Metanephros (tissue), 2 donors: ENCODE measurements at places on chromosomes 6 and 20. TPM values are rescaled to one million over a fixed set of nuclear protein-coding genes. Genes with fewer than 3 reads are reported as not detected.

Gene AIF1
- total RNA-seq: 18.7 TPM

Gene CST2
- total RNA-seq: not detected

Gene TNNC2
- 555 TPM for total RNA-seq

Gene TXLNB
- 24.2 TPM for total RNA-seq

Gene ZFP57
- not detected for total RNA-seq

Gene KIAA0408
- total RNA-seq: 5.1 TPM

Gene ARMH2
- total RNA-seq: not detected
